ENCODE measurements at places on chromosomes 2 and 18. TPM values are rescaled to one million over a fixed set of nuclear protein-coding genes. Genes with fewer than 3 reads are reported as not detected.
A peak's percentile ranks its signal among the peaks of the same experiment; 100 is the strongest.

DNA sequence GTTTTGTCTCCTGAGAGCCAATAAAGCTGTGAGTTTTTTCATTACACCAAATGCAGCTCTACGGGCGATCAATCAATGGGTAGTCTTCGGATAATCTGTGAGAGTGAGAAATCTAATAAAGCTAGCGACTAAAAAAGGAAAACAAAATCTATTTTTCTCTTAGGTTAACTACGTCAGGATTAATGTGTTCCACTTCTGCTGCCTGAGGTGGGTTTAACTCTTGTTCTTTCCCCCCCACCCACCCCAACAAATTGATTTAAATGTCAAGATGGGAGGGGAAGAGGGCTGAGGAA is 63.0 kb upstream of the PSMD14 start:
- no peak overlapping the region for H3K4me3 ChIP-seq
- H3K27me3 ChIP-seq = peaks cover 3% of the 10 kb centered on the region
- H3K36me3 ChIP-seq = no peaks in the 10 kb centered on the region
- no peaks in the 10 kb centered on the region for H3K4me1 ChIP-seq
- no peak for DNase-seq
- H3K27ac ChIP-seq = no peak overlapping the region

The GNLY gene
- total RNA-seq = 5.5 TPM

The DES gene
- total RNA-seq = 74.2 TPM

DNA sequence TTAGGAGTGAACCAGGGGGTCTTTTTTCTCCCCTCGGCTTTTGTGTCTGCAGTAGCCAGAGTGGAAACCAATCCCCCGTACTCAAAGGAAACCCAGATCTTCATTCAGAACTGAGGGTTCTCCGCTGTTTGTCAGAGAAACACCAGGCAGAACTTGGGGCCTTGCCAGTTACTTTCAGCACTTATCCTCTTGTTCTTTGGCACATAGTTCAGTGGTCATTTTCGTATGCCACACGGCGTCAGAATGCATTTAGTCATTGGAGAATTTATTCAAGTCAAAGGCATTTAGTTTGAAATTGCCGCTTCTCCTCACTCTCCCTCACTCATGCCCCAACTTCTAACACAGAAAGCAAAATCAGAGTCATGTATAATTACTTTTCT is 102.9 kb downstream of the CABLES1 start:
- no peaks in the 10 kb centered on the region for H3K36me3 ChIP-seq
- H3K27me3 ChIP-seq = no peaks in the 10 kb centered on the region
- H3K27ac ChIP-seq = peak overlapping the region; percentile 89
- no peak for DNase-seq
- peak overlapping the region; percentile 18 for H3K4me3 ChIP-seq

DNA sequence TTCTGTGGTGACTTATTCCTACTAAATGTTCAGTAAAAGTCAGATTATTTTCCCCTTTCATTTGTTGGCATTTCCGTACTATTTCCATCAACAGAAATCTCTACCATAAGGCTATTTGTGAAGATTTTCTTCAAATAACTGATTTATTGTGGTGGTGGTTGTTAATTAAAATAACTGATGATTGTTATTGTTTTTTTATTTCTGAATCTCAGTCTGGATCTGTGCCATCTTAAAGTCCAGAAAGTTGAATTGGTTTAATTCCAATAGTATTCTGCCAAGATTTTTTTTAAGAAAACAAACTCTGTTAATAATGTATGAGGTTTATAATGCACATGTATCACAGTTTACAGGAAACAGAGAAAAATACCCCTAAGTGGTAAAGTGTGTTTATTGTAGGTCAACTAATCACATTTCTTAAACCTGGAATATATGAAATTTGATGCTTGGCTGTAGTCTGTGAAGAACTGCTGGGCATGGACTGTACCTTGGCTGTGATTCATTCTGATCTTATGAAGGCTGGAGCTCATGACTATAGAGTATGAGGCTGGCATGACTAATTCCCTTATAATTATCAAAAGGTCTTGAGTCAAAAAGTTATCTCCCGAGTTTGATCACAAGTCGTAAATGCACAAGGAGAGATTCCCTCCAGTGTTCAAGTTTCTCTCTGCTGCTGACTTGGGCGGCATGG is 134.2 kb upstream of the RND3 start:
- H3K27ac ChIP-seq = peak overlapping the region; percentile 23
- H3K27me3 ChIP-seq = no peaks in the 10 kb centered on the region
- no peak overlapping the region for H3K4me3 ChIP-seq
- DNase-seq = no peak

The GTF2A1L gene
- 0.76 TPM for total RNA-seq

The RTP5 gene
- 0.13 TPM for total RNA-seq

DNA sequence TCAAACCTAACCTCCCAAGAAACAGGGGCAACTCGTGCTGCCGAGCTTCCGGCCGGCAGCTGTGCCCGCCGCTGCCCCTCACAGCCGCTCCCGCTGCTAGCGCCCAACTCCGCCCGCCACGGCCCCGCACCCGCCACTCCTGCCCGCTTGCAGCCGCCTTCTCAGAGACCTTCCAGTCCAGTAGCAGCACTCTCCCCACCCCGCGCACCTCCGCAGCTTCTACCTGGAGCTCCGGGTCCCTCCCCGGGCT is 722 bp upstream of the C2orf15 start:
- H3K4me1 ChIP-seq = no peaks in the 10 kb centered on the region
- no peak for DNase-seq
- H3K4me3 ChIP-seq = peak overlapping the region; percentile 83
- H3K27me3 ChIP-seq = no peaks in the 10 kb centered on the region
- H3K36me3 ChIP-seq = no peaks in the 10 kb centered on the region

The LNPK gene
- 29.0 TPM for total RNA-seq

DNA sequence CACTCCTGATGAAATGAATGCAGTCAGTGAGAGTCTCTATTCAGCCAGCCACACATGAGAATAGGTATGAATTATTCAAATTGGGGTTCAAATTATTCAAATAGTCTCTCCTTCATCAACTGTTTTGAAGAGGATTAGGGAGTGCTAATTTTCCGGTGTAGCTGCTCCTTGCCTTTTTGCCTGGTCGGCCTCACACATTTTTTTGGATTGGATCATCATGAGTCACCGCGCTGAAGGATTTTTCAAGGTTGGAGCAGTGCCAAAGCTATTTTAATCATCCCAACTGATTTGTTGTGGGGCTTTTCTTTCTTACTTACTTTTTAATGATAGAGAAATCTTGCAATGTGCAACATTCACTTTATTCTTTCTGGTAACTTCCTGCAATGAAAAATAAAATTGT is 2.4 kb upstream of the DTNA start:
- no peak overlapping the region for H3K27ac ChIP-seq
- no peak overlapping the region for H3K4me3 ChIP-seq

- no peak overlapping the region for H3K4me3 ChIP-seq
- H3K27ac ChIP-seq = no peak overlapping the region
- H3K36me3 ChIP-seq = no peaks in the 10 kb centered on the region
- H3K4me1 ChIP-seq = no peaks in the 10 kb centered on the region
- no peak for DNase-seq
These were observed 362.8 kb downstream of the CBLN2 start for GRCh38 chr18:72181241-72181764.

The OSBPL6 gene
- 0.91 TPM for total RNA-seq

DNA sequence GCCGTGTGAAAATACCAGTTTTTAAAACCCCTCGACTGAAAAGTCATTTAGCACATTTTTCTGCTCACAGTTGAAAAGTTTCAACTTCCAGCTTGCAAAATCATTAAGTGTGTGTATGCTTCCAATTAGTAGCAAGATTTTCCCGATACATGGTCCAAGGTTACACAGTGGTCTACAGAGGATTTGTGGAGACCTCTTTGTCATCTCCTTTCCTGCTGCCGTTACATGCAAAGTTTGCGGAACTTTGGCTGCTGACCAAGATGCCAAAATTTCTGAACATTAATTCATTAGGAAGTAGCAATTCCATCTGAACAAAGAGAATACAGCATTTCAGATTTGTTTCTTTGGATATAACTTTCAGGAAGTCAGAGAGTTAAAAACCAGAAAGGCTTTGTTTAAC is 474.6 kb downstream of the PLCL1 start:
- no peaks in the 10 kb centered on the region for H3K36me3 ChIP-seq
- no peak overlapping the region for H3K27ac ChIP-seq
- no peak for DNase-seq
- no peaks in the 10 kb centered on the region for H3K4me1 ChIP-seq
- no peaks in the 10 kb centered on the region for H3K27me3 ChIP-seq

DNA sequence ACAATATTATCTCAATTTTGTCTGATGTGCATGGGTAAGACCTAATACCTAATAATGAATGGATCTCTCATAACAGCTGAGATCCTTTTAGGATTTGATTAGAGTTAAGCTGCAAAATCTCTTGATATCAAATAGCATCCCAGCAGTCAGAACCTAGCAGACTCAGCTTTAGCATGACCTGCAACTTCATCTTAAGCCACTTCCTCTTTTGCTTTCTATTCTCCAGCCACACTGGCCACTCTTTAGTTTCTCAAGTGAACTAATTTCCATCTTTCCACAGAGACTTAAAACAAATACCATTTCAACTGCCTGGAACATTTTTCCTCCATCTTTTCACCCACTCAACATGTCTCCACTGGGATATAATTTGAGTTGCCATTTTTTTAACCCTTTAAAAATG is 1251.6 kb upstream of the ZEB2 start:
- H3K27ac ChIP-seq = no peak overlapping the region
- H3K4me3 ChIP-seq = no peak overlapping the region
- no peaks in the 10 kb centered on the region for H3K27me3 ChIP-seq
- DNase-seq = no peak
- no peaks in the 10 kb centered on the region for H3K36me3 ChIP-seq

GRCh38 chr2:144227427-144228105 is 292.4 kb downstream of the ZEB2 start:
- no peak for DNase-seq
- H3K27me3 ChIP-seq = no peaks in the 10 kb centered on the region
- H3K4me1 ChIP-seq = no peaks in the 10 kb centered on the region
- no peaks in the 10 kb centered on the region for H3K36me3 ChIP-seq
- no peak overlapping the region for H3K27ac ChIP-seq
- no peak overlapping the region for H3K4me3 ChIP-seq

DNA sequence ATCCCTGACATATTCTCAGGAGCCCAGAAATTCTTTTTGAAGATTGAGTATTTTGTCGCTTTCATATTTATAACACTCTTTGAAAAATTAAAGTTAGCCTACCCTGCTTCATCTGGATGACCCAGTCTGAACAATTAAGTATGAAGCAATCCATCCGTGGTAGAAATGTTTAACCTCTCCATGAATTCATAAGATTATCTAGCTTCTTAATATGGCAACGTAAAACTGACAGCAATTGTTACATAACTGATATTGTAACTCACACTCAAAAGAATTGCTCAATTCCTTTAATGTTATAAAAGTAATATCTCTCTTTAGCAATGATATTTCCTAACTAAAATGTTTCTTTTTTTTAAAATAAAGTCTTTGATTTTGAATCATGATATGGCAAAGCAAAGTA is 7.2 kb upstream of the ABCA12 start:
- no peak overlapping the region for H3K27ac ChIP-seq
- H3K36me3 ChIP-seq = no peaks in the 10 kb centered on the region
- no peaks in the 10 kb centered on the region for H3K4me1 ChIP-seq
- no peak overlapping the region for H3K4me3 ChIP-seq
- H3K27me3 ChIP-seq = no peaks in the 10 kb centered on the region

DNA sequence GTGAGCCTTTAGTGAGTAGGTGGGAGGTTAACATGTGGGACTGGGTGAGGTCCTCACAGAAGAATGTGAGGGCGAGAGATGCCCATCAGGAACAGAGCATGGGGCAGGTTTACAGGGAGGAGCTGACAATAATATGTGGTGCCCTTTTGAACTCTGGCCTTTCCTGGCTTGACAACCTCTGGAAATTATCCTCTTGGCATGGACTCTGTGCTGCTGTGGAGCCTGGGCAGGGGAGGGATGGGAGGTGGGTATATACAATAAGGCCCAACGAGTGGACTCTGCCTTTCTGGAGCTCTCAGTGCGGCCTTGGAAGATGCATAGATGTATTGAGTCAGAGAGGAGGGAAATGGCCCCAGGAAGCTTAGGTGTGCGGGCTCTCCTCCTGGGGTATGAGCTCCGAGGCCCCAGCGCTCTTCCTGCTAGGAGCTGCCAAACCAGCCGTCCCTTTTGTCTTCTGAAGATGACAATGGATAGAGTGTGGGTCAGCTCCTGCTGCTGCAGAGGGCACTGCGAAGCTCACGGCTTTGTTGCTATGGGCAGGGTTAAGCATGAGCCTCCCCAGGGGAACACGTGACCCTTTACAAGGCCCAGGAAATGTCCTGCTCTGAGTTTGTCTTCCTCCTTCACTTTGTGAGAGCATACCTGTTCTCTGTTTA is 8.7 kb upstream of the PSD4 start:
- DNase-seq = peak; percentile 38
- H3K27me3 ChIP-seq = no peaks in the 10 kb centered on the region
- H3K4me3 ChIP-seq = no peak overlapping the region

DNA sequence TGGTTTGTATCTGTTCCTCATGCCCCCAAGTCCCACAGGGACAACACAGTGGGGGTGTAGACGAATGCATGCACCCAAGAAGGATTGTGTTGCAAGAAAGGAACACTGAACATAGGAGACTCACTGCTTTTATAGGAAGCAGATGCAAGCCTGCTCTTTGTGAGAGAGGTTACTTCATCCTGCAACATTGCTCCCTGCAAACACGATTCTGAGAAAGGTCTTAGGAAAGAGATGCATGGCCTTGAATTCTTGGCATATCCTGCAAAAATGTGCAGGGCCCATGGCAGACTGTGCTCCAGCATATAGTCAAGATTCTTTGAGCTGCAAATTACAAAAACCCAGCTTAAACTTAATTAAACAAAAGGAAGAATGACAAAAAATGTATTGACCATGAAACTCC is 312.2 kb upstream of the MGAT5 start:
- H3K36me3 ChIP-seq = no peaks in the 10 kb centered on the region
- no peak for DNase-seq
- no peaks in the 10 kb centered on the region for H3K4me1 ChIP-seq
- no peak overlapping the region for H3K4me3 ChIP-seq
- H3K27me3 ChIP-seq = no peaks in the 10 kb centered on the region
- H3K27ac ChIP-seq = no peak overlapping the region

- H3K27me3 ChIP-seq = peaks cover 6% of the 10 kb centered on the region
- no peak overlapping the region for H3K27ac ChIP-seq
- DNase-seq = no peak
- no peaks in the 10 kb centered on the region for H3K4me1 ChIP-seq
- no peak overlapping the region for H3K4me3 ChIP-seq
These were observed 25.1 kb downstream of the DNPEP start for GRCh38 chr2:219362524-219363164.

DNA sequence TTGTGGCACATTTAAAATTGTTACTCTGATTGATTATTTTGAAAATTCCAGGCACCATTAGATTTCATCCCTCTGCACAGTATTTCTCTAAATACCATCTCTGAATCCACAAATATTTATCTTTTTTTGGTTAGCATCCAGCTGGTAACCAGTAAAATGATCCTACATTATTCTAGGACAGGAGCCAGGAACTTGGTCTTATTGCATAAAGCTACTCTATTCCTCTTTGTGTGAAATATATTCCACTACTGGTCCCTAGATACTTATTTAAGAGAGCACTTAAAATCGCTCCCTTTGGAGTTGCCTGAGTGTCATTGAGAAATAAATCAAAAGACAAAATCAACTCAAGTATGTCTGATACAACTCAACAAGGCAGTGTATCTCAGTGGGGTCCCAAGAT is 7.4 kb upstream of the MBOAT2 start:
- H3K27ac ChIP-seq = no peak overlapping the region
- no peaks in the 10 kb centered on the region for H3K4me1 ChIP-seq
- no peak overlapping the region for H3K4me3 ChIP-seq
- DNase-seq = peak; percentile 62
- H3K27me3 ChIP-seq = no peaks in the 10 kb centered on the region

The RBKS gene
- total RNA-seq = 10.3 TPM

Measured in kidney (tissue), 22 donors.